ENCODE measurements at places on chromosomes 12 and 14.

GRCh38 chr14:105026802-105027563 lies 6.1 kb upstream of the CDCA4 start:
- DNase-seq, result no peak

DNA sequence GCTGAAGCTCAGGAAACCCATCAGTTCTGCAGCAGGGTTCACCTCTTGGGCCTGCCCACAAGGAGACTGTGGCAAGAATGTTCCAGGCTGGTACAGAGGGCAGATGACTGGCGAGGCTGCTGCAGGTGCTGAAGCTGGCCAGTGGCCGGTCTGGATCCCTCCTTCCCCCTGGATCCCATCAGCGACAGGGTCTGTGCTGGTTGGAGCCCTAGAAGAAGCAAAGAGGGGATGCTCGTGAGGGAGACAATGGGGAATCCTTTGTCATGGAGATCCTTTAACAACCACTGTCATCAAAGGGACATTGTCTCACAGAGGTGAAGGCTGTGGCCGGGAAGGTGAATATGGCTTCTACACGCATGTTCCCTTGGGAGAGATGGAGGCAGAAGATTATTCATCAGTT lies 211.4 kb upstream of the TMEM132C start:
- peak; percentile 78 for DNase-seq

DNA sequence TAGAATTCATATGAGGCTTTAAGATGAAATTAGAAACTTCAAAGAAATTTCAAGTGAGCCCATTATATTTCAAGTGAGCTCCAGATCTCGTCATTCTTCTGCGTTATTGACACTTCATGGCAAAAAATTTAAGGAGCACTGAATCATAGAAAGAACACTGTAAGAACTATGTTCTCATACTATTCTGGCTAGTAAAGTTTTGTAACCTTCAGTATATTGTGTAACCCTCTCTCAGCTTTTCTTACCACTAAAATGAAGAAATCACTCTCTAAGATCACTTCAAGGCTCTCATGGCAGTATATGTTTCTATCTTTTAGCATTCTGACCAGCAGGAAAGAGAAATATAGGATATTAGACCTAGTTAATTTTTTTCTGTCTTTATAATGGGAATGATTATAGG lies 6.3 kb downstream of the GPHN start:
- DNase-seq, result no peak

DNA sequence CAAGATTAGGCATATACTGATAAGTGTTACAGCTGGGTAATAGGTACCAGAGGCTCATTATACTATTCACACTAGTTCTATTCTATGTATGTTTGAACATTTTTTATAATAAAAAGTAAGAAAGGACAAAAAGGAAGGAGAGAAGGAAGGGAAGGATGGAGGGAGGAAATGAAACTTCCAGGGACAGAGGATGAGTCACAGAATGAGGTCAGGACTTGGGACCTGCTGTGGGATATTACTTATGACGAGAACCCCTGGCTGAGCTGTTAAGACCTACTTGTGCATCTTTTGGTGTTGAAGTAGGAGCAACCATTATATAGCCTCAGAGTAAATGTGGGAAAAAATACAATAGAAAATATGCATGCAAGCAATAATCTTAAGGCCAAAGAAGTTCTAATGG lies 16.7 kb upstream of the TMEM260 start:
- no peak for DNase-seq

DNA sequence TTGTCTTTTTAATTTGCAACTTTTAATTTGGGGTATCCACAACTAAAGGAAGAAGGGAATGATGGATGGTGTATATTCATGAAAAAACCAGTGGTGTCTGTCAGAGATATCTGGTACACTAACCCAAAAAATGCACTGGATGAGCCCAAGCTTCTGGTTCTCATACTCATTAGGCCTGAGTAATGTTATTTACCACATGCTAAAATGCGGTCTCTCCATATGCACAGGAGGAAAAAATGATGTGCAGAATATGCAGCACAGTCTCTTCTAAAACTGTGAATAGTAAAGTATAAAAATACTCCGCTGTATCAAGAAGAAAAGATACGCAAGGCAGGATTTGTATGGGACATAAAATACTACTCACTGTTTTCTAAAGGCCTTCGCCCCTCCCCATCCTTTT lies 275.6 kb upstream of the NAV3 start:
- DNase-seq, result no peak

GRCh38 chr14:38089123-38089522 lies 118.6 kb upstream of the SSTR1 start:
- DNase-seq, result no peak

- no peak for DNase-seq
These were observed 30.3 kb upstream of the GPR68 start for GRCh38 chr14:91274796-91275195.

DNA sequence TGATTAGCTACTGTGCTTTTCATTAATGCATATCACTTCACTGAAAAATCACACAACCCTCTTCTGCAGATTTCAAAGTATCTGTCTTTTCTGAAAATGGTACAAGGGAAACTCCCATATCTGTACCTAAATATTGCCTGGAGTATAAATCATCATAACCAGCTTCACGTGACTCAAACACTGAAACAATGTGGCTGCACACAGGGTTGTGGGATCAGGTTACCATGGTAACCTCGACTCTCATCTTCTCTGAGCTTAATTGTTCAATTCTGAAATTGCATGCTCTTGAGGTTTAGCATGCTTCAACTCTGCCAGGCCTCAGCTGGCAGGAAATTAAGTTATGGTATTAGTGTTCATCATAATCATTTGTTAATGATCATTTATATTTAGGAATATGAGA lies 77.5 kb upstream of the CPSF6 start:
- DNase-seq, result no peak

DNA sequence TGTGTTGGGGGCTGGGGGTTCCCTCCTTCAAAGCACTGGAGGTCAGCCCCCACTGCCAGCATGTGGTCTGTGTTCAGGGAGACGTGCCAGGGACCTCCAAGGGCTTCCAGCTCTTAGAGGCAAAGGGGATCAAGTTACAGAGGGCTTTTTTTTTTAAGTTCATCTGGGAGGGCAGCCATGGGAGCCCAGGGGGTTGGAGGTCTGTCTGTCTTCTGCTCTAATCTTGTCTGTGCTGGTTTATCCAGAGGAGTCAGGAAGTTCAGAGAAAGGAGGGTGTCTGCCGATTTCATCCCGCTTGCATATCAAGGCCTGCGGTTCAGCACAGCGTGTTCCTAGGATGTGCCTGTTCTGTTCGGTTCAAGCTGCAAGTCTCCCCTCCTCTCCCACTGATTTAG lies 72.2 kb downstream of the TMEM132C start:
- DNase-seq, result peak; percentile 74

GRCh38 chr14:52875707-52876106 lies 75.1 kb downstream of the FERMT2 start:
- DNase-seq, result no peak

DNA sequence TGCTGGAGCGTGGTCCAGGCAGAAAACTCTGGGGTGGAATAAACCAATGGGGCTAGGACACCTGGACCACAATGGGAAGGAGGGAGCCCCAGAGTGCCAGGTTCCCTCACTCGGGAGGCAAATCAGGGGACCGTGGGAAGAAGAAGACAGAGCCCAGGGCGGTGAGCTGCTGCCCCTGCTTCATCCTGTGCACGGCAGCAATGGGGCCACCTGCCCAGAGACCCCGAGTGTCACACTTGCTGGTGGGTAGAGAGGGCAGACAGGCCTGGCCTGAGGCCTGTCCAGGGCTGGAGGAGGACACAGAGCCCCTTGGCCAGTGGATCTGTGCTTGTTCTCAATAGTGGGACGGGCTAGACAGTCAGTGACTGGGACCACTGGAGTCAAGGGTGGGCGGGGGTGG lies 58.2 kb downstream of the DIO3 start:
- no peak for DNase-seq

GRCh38 chr14:58119381-58119780 lies 32.6 kb downstream of the ARMH4 start:
- DNase-seq, result no peak

GRCh38 chr12:80821513-80822000 lies 104.8 kb downstream of the MYF5 start:
- peak; percentile 47 for DNase-seq

GRCh38 chr12:57521525-57522010 lies 1.1 kb upstream of the MBD6 start:
- DNase-seq, result peak; percentile 88

- no peak for DNase-seq
These were observed 39.5 kb downstream of the VWF start for GRCh38 chr12:6084969-6085450.

- DNase-seq, result no peak
These were observed 67.5 kb downstream of the TMX1 start for GRCh38 chr14:51307551-51307950.

GRCh38 chr12:101038289-101038871 lies 171.7 kb downstream of the SLC5A8 start:
- no peak for DNase-seq

GRCh38 chr12:125357561-125357960 lies 292.3 kb downstream of the AACS start:
- peak; percentile 30 for DNase-seq
